ENCODE measurements at places on chromosomes 12 and 14.

GRCh38 chr14:99317231-99318090 is 45.5 kb upstream of the BCL11B start:
- DNase-seq: no peak

DNA sequence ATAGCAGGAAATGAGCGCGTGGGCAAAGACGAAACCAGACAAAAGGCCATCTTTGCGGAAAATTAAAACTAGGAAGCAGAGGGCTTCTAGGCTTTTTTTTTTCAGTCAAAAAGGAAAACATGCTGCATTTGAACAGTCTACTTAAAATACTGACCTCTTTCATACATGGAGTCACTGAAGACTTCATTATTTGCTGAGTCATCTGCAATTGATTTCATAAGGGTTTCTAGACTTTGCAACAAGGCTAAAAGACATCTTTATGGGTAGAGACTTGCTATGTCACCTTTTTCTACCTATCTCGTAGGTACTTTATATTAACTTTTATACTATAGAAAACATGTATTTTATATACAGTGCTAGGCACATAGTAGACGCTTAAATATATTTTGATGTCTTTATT is 238.4 kb downstream of the TMEM132D start:
- DNase-seq: no peak

GRCh38 chr12:23350808-23351207 is 598.7 kb downstream of the SOX5 start:
- DNase-seq: no peak

- no peak for DNase-seq
These were observed 828.8 kb upstream of the SEL1L start for GRCh38 chr14:82362452-82362851.

- no peak for DNase-seq
These were observed 1010.5 kb upstream of the NOVA1 start for GRCh38 chr14:27608377-27608776.

DNA sequence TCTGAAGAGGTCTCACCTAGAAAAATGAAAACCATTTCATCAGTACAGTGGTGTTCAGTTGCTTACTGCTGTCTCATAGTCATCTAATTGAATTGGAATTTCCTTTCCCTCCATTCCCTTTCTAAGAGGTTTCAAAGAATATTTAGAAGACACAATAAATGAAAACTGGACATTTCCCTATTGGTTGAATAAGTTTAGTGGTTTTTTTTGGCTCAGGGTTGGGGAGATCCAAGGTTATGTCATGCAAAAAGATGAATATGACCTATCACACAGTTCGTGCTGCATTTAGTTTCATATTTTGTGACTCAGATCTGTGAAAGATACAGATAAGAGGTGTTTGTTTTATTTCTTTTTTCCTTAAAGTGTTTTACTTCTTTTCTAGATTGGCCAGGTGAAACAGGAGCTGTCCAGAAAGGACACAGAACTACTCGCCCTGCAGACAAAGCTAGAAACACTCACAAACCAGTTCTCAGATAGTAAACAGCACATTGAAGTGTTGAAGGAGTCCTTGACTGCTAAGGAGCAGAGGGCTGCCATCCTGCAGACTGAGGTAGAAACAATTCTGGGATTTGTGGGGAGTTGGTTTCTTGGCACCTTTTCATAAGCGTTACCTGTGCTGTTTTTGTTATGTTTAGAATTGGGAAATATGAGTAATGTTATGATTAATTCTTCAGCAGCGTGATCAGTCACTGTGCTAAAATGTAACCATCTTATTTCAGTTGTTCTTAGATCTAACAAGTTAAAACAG is 124.6 kb downstream of the ERC1 start:
- DNase-seq: no peak

Measured in activated CD4-positive, alpha-beta T cell treated with anti-CD3 and anti-CD28 coated beads, Interleukin-2, amount 50 U/mL, for 1 hour (primary cell).